HS-5 (cell line): ENCODE measurements at places on chromosomes 13 and 19.

DNA sequence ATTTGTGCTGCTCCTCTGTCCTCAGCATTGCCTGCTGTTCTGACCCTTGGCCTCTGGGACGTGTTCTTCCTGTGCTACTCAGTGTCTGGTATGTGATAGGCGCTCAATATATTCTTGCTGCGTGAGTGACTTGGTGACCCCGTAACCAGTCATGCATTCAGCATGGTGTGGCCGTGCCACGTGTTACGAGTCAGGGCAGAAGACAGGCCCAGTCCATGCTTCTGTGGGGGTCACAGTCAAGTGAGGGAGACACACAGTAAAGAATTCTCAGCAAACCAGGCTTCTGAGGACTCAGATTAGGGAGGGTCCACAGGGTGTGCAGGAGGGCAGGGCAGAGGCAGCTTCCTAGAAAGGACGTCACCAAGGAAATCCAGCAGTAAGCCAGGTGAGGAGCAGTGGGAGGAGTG lies 7.9 kb downstream of the PPP1R37 start:
- no peak for DNase-seq

DNA sequence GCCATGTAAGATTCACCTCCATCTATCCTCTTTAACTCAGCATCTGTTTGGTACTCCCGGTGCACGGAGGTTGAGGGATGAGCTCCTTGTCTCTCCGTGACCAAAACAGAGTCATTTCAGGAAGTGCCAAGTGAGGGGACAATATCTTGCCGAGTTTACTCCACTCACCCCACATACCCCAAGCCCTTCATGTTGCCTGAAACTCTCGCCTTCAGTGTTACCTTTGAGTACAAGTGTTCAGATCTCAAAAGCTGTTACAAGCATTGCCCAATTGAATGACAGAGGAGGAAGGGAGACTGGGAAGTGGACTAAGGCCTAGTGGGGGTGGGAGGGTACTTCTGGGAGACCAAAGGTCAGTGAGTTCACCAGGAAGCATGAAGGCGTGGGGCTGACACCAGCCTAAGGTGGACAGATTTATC lies 6.0 kb upstream of the SIGLEC12 start:
- no peak for DNase-seq

GRCh38 chr13:113398963-113399754 lies 35.2 kb upstream of the GRTP1 start:
- no peak for DNase-seq

- DNase-seq: no peak
These were observed 75.9 kb downstream of the STK24 start for GRCh38 chr13:98500963-98501421.

DNA sequence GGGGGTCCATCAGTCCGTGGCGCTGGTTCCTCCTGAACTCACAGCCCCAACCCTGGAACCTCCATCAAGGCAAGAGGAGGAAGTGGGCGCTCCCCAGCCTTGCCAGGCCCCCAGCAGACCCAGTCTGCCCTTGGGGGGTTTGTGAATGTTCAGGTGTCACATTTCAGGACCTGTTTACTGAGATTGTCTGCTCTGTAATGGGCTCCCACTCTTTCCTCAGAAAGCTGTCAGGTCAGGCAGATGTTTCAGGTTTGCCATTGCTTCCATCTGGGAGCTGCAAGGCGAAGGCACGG lies 29.4 kb downstream of the TSSK6 start:
- no peak for DNase-seq

- no peak for DNase-seq
These were observed at the start of gene C19orf67 for GRCh38 chr19:14085309-14085995. Gene C19orf67, minus strand, starts transcription at chr19:14085783. Its CDS starts 156 bp downstream, at chr19:14085627.

GRCh38 chr19:42762789-42763188 lies 2.7 kb downstream of the PSG8 start:
- no peak for DNase-seq

DNA sequence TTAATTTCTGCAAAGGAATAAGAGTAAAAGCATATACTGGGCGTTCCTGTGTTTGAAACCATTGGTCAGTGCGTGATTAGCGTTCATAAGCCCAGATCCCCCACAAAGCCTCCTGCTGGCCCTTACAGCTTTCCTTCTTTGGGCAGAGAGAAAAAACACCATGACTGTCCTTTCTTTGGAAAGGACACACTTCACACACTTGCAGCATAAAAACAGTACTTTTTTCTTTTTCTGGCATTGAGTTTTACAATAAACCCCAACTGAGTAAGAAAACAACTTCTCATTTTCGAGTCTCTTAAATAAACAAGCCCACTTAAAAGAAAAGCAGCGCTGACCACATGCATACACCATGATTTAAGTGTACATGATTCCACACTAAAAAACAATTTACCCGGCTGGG lies 35.8 kb downstream of the SMAD9 start:
- no peak for DNase-seq

DNA sequence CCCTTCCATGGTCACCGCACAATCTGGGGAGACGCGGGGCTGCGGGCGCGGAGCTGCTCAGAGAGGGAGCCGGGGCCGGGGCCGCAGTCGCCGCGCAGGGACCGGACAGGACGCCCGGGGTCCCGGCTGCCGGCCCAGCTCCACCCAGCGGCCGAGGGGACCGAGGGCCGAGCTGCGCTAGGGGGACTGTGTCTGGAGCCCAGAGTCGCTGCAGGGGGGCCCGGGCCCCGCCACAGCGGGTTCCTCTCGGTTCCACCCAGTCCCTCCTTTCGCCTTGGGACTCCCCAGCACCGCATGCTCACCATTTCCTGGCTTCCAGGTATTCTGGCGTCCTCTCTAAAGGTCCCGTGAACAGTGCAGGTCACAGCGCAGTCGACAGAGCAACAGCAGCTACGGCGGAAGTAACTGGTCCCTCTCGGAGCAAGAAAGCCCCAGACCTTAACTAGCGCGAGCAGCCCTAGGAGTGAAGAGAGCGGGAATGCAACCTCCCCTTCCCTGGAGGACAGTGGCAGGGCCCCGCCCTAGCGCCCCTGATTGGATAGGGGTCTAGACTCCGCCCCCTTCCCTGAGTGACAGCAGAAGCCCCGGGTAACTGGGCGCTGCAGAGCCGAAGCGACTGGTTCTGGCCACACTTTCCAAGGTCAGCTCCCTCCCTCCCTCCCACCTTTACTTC lies at the start of gene ZNF878:
ZNF878 (minus strand) TSS at position 465 of the 673 bp plus-strand sequence; CDS start at position 305, 160 bp downstream.
- peak; percentile 75 for DNase-seq

DNA sequence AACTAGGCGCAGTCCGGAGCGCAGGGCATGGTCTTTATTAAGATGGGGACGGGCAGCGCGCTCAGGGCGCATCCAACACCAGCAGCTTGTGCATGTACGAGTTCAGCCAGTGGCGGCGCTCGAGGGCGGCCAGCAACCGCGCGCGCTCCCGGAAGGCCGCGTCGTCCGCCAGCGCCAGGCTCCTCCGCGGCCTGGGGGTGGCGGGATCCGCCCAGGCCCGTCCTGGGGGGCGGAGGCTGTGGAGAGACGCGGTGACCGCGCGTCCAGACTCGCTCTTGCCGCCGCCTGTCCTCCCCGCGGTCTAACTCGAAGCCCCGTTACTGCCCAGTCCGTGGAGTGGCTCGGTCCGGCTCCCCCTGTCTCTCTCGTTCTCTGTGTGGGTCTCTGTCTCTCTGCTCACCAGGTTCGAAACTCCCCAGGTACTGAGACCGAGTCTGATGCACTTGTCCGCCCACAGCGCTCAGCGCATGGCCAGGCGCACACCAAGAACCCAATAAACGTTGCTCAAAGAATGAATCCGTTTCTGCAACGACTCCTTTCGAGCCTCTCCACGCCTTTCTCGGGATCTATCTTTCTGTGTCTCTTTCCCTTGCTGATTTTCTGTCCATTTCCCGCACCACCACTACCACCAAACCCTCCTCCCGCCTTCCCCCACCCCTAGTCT lies 702 bp downstream of the PTH2 start:
- no peak for DNase-seq

GRCh38 chr13:46640843-46641242 lies 87.9 kb downstream of the LRCH1 start:
- DNase-seq: no peak

GRCh38 chr19:3880471-3881271 lies at the start of gene ATCAY:
Gene ATCAY, plus strand, starts transcription at chr19:3880685. Its CDS starts 5,083 bp downstream, at chr19:3885768.
- no peak for DNase-seq
